Left forelimb (tissue), 1 donor: ENCODE measurements at places on chromosomes 2 and 18.
A peak's percentile ranks its signal among the peaks of the same experiment; 100 is the strongest.

DNA sequence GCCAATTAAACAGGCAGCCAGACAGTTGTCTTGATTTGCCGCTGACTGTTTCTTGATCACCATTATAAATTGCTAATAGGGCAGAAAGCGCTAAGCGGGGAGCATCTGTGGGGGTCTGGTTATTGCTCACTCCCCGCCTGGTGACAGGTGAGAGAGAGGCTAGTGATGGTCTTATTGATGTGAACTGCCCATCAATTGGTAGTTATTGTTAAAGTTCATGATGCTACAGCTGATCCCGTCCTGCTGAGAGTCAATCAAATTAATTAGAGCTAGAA is 148.5 kb downstream of the LNPK start:
- no peak for DNase-seq

DNA sequence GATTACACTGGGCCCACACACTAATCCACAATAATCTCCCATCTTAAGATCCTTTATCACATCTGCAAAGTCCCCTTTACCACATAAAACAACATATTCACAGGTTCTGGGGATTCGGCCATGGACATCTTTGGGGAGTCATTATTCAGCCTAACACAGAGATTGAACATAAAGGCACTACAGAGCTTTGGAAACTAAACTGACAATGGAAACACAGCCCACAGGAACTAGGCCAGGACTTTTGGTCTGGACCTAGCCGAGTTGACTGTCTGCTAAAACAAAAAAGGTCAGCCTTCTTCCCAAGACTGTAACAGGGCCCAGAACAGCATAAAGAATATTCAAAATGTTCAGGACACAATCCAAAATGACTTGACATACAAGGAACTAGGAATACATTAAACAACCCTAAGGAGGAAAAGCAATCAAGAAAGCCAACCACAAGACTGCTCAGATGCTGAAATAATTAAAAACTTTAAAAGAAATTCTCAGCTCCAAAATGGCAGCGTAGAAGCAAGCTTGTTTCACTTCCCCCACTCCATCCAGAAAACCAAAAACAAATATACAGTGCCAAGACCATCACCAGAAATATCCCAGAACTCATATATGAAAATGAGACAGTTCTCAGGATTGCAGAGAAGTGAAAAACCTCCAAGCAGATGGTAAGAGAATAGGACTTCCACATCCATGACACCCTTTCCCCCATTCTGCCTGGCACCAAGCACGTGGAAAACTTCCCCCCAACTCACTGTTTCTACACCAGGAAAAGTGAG is 207.8 kb downstream of the ATAD2B start:
- no peak for DNase-seq

DNA sequence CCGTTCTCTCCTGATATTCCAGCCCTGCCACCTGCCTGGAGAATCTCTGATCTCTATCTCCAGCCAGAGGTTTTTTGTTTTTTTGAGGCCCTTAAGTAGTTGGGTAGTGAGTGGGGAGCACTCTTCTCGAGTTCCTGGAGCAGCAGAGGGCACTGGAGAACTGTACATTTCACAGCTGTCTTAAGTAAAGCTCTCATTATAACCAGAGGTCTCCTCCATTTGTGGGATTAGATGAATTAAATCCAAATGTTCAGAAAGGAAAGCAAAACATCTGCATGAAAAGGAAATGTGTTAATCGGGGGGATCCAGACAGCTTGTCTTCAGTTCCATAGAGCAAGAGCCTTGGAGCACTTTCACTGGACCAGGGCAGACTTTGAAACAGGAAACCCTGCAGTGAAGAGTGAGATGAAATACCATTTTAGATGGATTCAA is 32.8 kb downstream of the AOX1 start:
- DNase-seq: no peak

DNA sequence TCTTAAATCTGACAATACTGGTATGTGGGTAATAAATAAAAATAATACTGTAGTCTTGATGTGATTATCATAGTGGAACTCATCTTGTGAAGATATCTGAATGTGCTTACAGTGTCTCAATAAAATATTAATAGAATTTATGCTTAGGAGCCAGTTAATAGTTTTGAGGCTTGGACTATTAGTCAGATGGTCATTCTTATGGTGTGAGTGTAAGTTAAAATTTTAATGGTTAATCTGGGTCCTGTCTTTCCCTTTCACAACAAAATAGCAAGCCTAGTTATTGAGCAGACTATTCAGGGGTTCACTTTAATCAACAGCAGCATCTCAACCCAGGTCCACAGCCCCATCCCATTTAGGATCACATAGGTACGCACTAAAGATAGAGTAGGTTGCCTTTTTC is 138.9 kb downstream of the HAUS1 start:
- no peak for DNase-seq

DNA sequence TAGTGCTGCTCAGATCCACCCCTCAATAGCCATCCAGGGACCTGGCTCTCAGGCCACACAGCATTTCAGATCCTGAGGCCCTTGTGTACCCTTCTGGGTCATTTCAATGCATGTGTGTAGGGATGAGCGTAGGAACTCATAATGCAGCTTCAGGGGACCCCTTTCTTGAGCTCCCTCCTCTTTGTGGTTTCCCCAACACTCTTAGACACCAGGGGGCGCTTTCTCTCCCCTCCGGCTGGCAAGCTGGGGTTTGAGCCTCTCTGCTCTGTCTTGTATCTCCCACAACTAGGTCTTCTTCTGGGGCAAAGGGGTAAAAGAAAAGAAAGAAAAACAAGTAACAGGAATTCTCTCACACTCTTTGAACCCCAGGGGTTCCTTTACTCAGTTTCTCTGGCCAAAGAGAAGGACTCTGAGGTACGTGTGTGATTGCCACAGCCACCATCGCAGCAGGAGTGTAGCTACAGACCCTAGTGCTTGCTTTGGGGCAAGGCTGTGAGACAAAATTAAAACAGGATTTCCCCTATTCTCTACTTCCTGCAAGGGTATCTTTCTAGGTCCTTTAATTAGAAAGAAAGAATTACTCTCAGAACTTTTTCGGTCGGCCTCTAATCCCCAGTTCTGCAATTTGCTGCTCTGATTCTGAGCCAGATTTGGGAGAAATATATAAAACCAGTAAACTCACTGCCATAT is 38.0 kb downstream of the CABYR start:
- DNase-seq: no peak

DNA sequence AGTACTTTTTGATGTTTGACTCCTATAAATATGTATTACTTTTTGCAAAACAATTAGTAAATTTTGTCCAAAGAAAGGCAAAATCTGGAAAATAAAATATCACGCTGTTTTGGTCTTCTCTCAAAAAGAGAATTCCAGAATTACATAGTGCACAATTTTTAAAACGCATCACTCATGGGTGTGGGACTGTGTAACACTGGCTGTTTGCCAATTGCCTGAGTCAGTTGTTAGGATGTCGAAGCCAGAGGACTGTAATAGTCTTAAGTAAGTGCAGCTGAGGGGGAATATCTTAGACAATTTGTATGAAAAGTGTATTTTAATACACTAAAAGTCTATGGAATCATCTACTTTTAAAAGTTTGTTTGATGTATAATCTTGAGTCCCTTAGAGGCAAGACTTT is 24.1 kb upstream of the EPHA4 start:
- DNase-seq: no peak

GRCh38 chr2:112301171-112301584 is 25.8 kb downstream of the ZC3H6 start:
- no peak for DNase-seq

DNA sequence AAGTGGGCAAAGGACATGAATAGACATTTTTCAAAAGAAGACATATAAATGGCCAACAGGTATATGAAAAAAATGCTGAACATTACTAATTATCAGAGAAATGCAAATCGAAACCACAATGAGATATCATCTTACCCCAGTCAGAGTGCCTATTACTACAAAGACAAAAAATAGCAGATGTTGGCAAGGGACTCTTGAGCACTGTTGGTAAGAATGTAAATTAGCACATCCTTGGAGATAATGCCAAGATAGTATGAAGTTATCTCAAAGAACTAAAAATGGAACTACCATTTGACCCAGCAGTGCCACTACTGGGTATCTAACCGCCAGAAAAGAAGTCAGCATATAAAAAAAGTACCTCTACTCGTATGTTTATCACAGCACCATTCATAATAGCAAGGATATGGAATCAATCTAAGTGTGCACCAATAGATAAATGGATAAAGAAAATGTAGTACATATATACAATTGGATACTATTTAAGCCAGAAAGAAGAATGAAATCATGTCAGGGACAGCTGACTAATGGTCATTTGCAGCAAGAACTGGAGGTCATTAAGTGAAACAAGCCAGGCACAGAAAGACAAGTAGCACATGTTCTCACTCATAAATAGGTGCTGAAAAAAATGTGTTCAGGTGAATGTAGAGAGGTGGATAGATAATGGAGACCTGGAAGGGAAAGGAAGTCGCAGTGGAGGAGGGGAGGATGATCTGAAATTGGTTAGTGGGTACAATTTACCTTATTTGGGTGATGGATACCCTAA is 141.7 kb upstream of the B3GNT2 start:
- DNase-seq: no peak

DNA sequence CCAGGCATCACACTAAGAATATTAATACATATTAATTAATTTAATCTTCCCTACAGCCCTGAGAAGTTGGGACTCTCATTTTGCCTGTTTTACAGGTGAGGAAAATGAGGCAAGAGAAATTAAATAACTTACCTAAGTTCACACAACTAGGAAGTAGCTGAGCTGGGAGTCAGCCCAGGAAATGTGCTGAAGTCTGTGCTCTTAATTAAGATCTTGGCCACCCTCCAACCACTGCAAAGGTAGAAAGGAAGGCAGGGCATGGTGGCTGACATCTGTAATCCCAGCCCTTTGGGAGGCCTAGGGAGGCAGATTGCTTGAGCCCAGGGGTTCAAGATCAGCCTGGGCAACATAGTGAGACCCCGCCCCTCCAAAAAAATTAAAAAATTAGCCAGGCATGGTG is 12.9 kb upstream of the MGAT4A start:
- no peak for DNase-seq

DNA sequence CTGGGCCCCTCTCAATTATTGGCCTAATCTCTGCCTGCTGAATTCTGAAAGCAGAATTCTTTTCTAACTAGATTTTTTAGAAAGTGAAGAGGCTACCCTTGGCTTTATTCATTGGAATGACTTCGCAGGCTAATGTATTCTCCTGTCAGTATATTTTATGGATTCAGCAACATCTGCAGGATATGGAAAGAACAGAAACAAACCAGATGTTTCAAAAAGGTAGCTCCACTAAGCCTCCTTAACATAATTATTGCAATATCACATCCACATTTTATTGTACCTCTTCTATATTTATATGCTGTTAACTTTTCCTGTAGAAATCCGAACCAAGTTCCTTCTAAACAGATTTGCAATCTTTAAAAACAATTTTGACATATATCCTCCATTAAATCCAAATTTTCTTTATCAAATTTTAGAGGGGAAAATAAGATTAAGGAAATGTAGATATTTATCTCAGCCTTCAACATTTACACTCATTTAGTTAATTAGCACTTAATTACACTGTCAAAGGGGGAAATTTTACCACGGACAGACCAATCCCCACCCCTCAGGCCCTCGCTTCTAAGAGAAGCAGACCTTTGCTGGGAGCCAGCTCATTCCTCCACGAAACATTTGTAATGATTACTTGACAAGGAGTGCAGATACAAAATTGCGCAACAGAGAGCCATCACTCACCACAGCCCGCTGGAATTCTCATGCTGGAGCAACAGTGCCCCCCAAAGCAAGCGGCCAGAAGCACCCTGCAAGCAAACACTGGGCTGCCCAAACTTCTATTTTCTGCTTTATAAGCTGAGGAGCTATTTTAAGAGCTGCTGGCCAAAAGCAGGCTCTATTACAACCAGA is 253.4 kb downstream of the ETAA1 start:
- DNase-seq: peak; percentile 85
